Thyroid gland (tissue), 4 donors: ENCODE measurements at places on chromosomes 16 and 17. TPM values are rescaled to one million over a fixed set of nuclear protein-coding genes. Genes with fewer than 3 reads are reported as not detected.

DNA sequence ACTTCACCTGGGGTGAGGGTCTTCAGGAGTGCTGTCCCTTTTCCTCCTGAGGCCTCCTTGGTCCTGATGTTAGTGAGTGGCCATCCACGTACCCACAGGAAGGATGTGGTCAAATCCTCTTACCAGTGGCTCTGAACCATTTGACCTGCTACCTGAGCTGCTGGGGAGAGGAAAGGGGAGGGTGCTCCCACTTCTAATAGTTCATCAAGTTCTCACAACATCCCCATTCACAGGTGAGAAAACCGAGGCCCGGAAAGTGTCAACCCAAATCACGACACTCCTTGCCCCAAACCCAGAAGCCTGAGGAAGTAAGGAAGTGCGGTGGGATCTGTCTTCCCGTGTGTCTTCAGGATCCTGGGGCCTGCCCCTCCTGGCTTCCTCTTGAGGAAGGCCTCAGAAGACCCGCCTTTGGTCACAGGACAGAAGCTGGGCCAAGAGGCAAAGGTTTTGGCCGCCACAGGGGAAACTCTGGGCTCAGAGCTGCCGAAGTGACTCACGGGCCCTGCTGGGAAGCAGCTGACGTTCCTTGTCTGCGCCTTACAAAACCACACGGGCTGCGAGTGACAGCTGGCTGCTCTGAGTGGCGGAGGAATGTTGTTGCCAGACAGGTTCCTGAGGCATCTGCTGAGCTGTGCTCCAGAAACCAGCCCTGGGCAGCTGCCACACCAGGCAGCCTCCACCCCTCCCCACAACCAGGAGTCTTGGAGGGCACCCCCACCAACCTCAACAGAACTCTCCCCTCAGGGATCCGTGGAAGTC is 13.9 kb upstream of the KIFC3 start:
- peak overlapping the region; percentile 100 for H3K27ac ChIP-seq
- no peaks in the 10 kb centered on the region for H3K27me3 ChIP-seq
- DNase-seq, result peak; percentile 97
- peaks cover 31% of the 10 kb centered on the region for H3K4me1 ChIP-seq
- H3K36me3 ChIP-seq, result no peaks in the 10 kb centered on the region
- no peak overlapping the region for H3K4me3 ChIP-seq

DNA sequence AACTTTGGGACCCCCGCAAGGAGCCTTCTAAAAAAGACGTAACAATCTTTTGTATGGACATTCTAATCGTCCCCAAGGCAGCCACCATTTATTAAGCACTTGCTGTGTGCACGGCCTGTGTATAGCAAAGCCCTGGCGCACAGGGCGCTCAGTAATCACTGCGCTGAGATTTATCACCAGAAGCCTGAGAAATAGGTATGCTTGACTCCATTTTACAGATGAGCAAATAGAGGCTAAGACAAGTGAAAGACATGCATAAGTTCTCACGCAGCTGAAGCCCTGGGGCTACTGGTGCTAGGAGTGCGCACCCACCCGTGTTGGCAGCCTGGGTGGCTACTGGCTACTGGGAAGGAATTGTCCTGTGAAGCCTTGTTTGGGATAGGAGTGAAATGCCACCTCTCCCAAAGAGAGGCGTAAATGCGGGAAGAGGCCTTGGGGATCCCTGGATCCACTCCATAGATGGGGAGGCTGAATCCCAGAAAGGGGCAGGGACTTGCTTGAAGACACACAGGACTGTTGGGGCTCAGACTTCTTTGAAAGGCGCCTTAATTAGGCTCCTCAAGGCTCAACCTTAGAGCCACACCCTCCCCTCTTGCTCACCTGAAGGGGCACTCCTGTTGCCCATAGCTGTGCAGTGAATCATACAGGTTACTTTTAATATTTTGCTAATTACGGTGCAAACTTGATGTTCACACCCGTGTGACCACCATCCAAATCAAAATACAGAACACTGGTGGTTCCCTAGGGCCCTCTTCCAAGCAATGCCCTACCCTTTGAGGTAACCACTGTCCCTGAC is 634 bp upstream of the NATD1 start:
- H3K27me3 ChIP-seq, result no peaks in the 10 kb centered on the region
- H3K4me1 ChIP-seq, result peaks cover 28% of the 10 kb centered on the region
- DNase-seq, result no peak
- peak overlapping the region; percentile 83 for H3K27ac ChIP-seq
- no peak overlapping the region for H3K4me3 ChIP-seq

DNA sequence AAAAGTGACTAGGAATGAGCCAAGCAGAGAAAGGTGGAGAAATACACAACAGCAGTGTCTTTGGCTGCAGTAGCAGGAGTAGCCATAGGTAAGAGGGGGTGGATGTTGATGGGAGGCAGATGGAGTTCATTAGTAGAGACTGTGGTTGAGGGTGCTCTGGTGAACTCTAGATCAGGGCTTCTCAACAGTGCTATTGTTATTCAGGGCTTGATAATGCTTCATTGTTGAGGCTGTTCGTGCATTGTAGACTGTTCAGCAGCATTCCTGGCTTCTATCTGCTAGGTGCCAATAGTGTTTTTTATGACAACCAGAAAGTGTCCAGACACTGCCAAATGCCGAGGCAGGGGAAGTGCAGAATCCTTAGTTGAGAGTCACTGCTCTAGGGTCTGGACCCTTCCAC is 3.6 kb downstream of the ALKBH5 start:
- H3K4me3 ChIP-seq, result peak overlapping the region; percentile 97
- no peaks in the 10 kb centered on the region for H3K36me3 ChIP-seq
- H3K4me1 ChIP-seq, result peaks cover 76% of the 10 kb centered on the region
- H3K27ac ChIP-seq, result peak overlapping the region; percentile 8

DNA sequence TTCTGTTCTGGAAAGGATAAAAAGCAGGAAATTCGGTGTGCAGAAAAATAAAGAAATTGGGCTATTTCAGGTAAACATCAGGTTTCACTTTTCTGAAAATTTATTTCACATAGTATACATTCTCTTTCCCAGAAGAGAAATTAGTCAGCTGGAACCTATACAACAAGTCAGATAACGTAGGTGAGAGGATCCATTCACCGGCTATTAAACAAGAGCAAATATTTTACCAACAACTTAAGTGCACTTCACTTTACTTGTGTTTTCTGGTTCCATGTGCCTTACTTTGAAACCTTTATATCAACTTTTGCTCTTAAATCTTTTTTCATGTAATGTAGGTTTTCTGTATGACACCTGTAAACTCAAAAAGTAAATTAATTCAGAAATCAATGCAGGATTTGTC is 839.7 kb downstream of the CDH11 start:
- no peak overlapping the region for H3K27ac ChIP-seq
- H3K4me3 ChIP-seq, result no peak overlapping the region
- no peaks in the 10 kb centered on the region for H3K36me3 ChIP-seq
- no peaks in the 10 kb centered on the region for H3K27me3 ChIP-seq
- no peak for DNase-seq
- H3K4me1 ChIP-seq, result no peaks in the 10 kb centered on the region

DNA sequence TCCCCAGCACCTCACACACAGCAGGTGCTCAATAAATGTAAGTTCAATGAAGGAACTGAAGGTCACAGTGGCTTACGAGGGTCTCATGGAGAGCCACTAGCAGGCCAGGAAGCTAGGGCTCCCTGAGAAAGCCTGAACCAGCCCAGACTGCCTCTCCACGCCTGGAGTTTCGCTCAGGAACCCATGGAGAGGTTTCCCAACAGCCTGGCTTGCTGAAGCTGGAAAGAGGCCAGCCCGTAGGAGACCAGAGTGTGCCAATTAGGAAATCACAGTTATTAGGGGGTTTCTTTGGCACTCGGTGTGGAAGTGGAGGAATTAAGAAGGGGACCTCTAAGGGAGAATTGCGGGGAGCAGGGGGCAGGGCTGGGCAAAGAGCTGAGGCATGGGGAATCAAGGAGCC is 36.3 kb upstream of the CACNG1 start:
- H3K27me3 ChIP-seq, result no peaks in the 10 kb centered on the region
- H3K4me3 ChIP-seq, result no peak overlapping the region
- no peak overlapping the region for H3K27ac ChIP-seq

- H3K36me3 ChIP-seq, result peaks cover 26% of the 10 kb centered on the region
- no peak overlapping the region for H3K27ac ChIP-seq
- H3K27me3 ChIP-seq, result no peaks in the 10 kb centered on the region
- peaks cover 32% of the 10 kb centered on the region for H3K4me1 ChIP-seq
- no peak for DNase-seq
- no peak overlapping the region for H3K4me3 ChIP-seq
Measured at GRCh38 chr17:1362964-1363363, 37.1 kb downstream of the YWHAE start.

DNA sequence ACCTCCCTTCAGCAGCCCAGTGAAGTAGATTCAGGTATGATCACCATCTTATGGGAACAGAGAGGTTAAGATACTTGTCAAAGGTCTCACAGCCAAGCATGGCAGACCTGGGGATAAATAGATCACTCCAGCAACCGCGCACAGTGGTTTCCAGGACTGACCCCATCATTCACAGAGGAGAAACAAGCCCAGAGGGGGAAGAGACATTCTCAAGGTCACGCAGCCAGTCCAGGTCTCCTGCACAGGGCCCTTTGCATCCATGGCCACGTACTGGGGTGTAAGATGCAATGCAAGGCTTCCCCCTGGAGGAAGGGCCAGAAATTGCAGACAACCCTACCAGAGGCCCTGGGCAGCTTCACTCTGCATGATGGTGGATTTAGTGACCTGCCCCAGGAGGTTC is 19.9 kb downstream of the TLE7 start:
- H3K36me3 ChIP-seq, result no peaks in the 10 kb centered on the region
- no peak overlapping the region for H3K4me3 ChIP-seq
- H3K4me1 ChIP-seq, result no peaks in the 10 kb centered on the region
- no peaks in the 10 kb centered on the region for H3K27me3 ChIP-seq

GRCh38 chr16:83689385-83689831 is 118.4 kb upstream of the HSBP1 start:
- no peak overlapping the region for H3K27ac ChIP-seq
- H3K4me1 ChIP-seq, result no peaks in the 10 kb centered on the region
- no peak overlapping the region for H3K4me3 ChIP-seq
- H3K27me3 ChIP-seq, result no peaks in the 10 kb centered on the region
- H3K36me3 ChIP-seq, result no peaks in the 10 kb centered on the region

DNA sequence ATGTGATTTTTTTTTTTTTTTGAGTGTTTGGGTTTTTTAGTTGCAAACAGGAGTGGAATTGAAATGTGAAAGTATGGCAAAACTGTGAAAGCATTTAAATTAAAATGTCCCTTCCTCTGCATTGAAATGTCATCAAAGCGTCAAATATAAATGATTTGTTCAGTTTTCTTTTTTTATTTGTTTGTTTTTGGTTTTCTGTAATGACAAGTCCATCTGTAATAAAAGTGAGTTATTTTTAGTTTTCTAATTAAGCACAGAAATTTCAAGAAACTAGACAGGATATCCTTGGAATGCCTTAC is 1.9 kb upstream of the TOB1 start:
- peaks cover 23% of the 10 kb centered on the region for H3K4me1 ChIP-seq
- peaks cover 6% of the 10 kb centered on the region for H3K36me3 ChIP-seq
- H3K27me3 ChIP-seq, result no peaks in the 10 kb centered on the region
- H3K4me3 ChIP-seq, result peak overlapping the region; percentile 40

DNA sequence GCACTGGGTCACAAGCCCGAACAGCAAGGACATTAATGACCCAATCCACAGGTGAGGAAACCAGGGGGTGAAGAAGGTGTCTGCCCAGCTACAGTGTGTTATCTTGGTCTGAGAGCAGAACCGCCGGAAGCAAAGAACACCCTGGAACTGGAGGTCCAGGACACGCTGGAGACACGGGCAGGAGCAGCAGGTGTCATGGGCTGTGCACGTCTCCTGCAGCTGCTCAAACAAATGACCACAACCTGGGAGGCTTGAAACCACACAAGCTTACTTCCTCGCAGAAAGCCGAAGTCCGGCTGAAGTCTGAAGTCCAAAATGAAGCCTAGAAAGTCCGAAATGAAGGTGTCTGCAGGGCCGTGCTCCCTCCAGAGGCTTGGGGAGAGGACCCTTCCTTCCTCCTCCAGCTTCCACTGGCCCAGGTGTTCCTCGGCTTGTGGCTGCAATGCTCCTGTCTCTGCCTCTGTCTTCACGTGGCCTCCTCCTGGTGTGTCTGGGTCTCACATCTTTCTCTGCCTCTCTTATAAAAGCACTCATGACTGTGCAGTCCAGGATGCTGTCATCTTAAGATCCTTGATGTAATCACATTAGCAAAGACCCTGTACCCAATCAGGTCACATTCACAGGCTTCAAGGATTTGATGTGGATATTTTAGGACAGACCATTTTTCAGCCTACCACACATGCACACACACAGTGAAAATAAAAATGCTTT is 351.2 kb downstream of the C16orf95 start:
- DNase-seq, result no peak
- H3K27ac ChIP-seq, result no peak overlapping the region
- no peak overlapping the region for H3K4me3 ChIP-seq
- no peaks in the 10 kb centered on the region for H3K27me3 ChIP-seq
- no peaks in the 10 kb centered on the region for H3K36me3 ChIP-seq

Gene ALOXE3
- not detected for total RNA-seq

Gene ZPBP2
- 0.40 TPM for total RNA-seq

Gene SLC13A2
- total RNA-seq, result not detected

Gene OR1A1
- not detected for total RNA-seq

Gene TOP2A
- 0.20 TPM for total RNA-seq

Gene EVPL
- total RNA-seq, result 33.4 TPM

Gene FBXO39
- 0.22 TPM for total RNA-seq

Gene GLTPD2
- total RNA-seq, result not detected

Gene PRSS21
- total RNA-seq, result 0.56 TPM

Gene HBZ
- total RNA-seq, result not detected
